ENCODE measurements at places on chromosomes 7 and 10.

DNA sequence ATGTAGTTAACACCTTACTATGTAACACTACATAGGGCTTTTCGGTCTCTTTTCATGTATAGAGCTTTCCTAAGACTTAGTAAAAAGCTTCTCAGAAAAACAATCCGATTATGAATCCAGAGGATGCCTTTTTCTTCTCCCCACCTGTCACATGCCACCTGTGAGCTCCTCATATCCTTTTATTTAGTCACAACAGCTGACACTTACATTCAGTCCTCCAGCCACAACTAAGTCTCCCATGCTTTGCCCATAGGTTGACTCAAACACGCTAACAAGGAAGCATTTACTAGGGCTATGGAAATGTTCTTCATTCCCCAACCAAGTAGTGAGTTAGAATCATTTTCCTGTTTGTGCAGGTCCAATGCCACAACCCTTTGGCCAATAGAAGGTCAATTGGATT is 7.9 kb downstream of the ENO4 start:
- no peak for DNase-seq

DNA sequence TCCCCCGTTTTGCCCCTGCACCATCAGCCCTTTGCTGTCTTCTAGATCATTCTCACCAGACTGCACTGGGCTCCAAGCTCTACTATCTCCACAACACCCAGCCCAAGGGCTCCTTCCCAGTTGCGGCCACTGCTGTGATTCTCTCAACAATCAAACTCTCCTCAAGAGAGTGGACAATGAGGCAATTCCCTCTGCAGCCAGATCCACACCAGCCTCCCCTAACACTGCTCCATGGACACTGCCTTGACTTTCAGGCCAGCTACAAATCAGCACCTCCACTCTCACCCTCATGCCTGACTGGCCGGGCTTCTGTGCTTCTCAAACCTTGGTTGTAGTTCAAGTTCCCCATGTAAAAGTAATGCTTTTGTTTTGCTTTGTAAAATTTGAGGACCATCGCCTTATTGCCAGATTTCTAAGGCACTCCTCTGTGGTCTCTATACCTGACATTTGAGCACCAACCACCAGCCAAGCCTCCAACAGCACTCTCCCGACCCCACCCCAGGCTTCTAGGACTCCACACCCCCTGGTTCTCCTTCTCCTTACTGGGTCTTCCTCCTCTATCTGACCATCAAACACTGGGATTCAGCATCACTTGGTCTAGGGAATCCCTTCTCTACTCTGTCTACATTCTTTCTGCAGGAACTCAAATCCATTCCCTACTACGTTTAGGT is 45.4 kb downstream of the PPIF start:
- DNase-seq: no peak

DNA sequence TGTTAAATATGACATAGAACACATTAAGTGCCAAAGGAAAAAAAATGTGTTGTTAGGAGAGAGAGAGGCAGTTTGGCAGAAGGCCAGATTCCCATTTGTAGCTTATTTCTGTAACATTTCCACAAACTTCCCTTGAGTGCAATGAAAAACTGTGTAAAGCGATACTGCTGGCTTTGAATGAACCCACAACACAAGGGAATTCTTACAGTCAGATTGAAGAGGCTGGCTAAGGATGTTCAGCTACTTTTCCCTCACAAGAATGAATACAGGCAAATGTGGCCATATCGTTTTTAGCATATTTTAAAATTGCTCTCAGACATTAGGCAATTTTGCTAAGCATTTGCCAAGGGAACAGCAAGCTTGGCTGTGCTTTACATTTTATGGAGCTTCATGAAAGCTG is 614.1 kb upstream of the FZD8 start:
- DNase-seq: no peak

- DNase-seq: peak; percentile 51
Observed at GRCh38 chr7:18666107-18666728, 170.7 kb downstream of the HDAC9 start.

DNA sequence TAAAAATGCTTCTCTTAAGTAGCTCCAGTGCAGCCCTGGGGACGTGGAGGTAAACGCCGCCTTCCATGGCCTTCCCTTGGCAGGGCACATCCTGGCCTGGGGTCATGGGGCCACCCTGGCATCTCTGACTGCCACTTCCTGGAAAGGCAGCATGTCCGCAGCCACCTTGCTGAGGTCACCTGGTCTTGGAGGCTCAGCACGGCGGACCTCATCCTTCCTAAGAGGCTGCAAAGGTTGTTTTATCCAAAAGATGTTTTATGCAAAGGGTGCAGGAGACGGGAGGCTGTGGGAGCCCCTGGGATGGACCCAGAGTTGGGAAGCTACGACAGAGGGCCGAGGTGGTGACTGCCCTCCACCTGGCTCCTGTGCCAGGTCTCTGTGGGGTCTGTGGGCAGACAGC is 106.0 kb downstream of the TCERG1L start:
- no peak for DNase-seq

- DNase-seq: no peak
Observed at GRCh38 chr10:112461029-112461887, 14.2 kb downstream of the VTI1A start.

GRCh38 chr10:59126261-59126660 is 50.2 kb upstream of the PHYHIPL start:
- no peak for DNase-seq

DNA sequence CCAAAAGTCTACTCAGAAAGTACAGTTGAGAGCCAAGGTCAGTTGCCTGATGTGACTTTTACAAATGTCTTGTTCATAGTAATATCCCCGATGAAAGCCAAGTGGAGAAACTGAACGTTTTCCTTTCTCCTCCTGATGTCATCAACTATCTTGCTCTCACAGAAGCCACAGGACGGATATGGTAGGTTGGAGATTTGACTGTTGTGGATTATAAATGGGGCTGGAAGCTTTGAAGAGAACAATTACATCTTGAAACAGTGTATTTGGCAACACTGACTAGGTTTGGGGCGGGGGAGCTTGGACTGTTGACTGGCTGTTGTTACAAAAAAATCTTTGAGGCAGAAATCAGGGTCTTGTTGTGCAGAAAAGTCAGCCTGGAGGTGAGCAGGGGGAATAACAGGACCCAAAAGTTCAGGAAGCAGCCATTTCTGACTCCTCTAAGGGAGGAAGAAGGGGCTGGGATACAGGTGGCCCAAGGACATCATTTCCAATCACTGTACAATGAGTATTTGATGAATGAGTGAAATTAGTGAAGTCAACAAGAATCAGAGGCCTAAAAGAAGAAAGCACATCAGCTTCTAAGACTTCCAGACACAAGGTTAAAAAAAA is 24.3 kb downstream of the PLEKHS1 start:
- DNase-seq: no peak

- DNase-seq: no peak
Observed at GRCh38 chr7:151550656-151551286, 31.1 kb upstream of the RHEB start.

- DNase-seq: no peak
Observed at GRCh38 chr10:72291019-72291532, 17.4 kb downstream of the DDIT4 start.

DNA sequence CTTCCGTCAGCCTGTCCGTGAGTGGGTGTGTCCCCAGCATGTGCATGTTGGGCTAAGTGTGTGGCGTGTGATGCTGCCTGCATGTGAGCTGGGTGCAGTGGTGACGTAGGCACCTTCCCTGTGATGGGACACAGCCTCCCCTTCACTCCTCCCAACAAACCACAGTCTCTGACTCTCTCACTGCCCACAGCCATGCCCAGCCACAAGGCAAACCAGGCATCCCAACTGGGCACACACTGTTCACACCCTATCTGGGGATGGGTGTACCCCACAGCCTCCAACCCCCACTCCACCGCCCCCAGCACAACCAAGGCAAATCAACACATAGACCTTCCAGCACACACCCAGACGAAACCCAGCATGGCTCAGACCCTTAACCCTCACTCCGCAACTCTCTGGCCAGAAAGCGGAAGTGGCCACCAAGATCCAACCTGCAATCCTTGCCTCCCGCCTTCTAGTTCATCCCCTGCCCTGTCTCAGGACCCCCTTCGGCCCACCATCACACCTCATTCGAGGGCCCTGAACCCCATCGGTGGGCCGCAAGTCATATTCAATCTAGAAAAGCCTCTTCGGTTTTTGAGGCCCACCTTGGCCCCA is 10.4 kb downstream of the PSD start:
- DNase-seq: no peak

DNA sequence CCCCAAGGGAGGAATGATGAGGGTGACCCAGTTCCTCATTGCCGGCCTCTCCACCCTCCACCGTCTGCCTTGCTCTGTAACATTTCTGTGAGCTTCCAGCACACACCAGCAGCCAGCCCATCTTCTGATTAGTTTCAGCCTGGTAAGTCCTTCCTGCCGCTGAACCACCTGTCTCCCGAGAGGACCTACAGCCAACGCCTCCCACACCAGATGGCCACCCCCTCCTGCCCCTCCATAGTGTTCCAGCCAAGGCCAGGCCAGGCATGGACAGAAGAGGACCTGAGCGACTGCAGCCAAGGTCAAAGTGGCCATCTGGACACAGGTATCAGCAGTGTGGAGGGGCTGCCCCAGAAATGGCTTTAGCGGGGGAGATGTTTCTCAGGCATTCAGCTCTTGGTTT is 170.7 kb upstream of the CTBP2 start:
- no peak for DNase-seq

Measured in activated CD8-positive, alpha-beta memory T cell treated with anti-CD3 and anti-CD28 coated beads, Interleukin-2, amount 50 U/mL, for 4 hours (primary cell).